ENCODE measurements at places on chromosomes 5 and 9.

DNA sequence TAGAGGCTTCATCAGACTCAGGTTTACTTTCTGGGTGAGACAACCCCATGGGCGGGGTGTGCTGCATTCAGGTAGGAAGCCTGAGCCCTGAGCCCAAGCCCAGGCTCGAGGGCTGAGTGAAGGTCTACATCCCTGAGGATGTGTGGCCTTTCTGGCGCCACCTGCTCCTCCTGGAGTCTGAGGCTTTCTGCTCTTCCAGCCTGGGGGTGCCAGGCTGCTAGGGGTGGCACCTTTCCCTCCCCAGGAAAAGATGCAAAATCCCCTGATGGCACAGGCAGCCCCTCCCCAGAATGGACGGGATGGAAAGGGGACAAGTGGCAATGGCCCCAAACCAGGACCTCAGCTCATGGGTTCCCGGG is 44.4 kb upstream of the PRRC2B start:
- no peak for DNase-seq

- no peak for DNase-seq
Observed at GRCh38 chr5:157971571-157972216, 112.7 kb upstream of the CLINT1 start.

DNA sequence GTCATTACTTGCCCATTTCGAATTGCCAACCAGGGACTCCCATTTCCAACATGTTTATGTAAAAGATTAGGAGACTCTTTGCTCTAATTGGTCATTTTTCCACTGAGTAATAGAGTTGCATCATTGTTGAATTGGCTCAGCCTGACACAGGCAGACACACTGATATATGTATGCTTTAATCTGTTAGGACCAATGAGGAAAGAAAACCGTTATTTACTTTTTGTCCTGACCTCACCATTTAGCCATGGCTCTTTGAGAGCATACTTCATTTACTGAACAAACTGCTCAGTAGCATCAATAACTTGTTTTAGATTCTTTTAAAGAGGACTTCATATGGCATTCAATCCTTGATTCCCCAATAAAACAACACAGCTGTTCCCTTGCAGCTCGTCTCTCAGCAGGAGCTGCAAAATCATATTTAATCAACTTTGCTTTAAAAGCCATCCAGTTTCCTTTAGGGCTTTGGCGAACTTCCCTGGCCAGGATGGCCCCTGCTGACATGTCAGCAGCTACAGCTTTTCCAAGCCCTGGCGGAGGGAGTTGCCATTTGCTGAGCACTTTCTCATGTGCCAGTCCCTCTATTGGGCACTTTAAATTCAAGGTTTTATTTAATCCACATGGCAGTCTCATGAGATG is 251.5 kb upstream of the TNC start:
- DNase-seq, result no peak

DNA sequence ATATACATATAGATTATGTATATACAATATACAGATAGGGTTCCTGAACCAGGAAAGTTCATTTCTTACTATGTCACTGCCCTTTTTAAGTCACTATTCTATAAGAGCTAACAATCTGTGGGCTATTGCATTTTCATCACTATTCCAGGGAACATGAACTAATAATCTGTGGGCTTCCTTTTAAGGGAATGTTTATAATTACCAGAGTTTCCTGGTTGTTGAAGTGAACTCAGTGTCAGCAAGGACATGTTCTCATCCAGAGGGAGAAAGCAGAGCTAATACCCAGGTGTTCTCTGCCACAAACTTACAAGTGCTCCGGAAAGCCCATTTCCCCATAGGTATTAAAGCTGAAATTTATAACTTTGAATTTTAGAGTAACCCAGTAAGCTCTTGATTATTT is 69.6 kb downstream of the CWC27 start:
- DNase-seq, result no peak

DNA sequence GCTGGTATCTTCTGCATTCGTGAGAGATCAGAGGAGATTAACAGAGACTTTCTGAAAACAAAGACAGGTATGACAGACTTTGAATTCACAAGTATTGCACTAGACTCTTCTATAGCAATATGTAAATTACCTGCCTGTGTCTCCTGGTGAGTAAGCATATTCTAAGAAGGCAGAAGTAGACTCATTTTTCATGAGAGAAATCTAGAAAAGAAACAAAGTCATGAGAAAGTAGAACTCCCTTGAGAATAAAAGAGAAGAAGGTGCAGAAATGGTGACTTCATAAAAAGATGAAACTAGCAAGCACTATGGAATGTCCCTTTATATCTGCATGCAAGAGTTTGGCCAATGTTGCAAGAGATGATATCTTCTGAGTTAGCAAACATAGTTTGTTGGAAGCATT is 419.8 kb downstream of the DMRT2 start:
- no peak for DNase-seq

DNA sequence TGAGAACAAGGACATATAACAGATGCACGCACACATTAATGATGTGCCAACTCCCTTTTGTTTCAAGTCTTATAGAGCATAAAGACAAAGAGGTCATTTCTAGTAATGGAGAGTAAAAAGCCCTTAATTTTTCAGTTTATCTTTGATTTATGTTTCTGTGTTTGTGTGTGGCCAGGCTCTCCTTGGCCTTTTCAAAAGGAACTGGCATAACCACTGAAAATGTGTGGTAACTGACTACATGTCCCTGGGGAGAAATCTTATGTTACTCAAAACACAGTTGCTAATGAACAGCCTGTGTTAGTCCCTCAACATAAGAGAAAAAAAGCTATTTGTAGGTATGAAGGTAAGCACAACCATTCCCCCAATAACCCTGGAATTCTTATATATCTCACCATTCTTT is 47.6 kb upstream of the SHOC1 start:
- no peak for DNase-seq

- DNase-seq, result no peak
Observed at GRCh38 chr5:65800775-65801174, 78.8 kb downstream of the NLN start.

- DNase-seq, result peak; percentile 70
Observed at GRCh38 chr5:139543423-139543991, 17.6 kb upstream of the UBE2D2 start.

GRCh38 chr9:126384926-126385325 is 58.3 kb downstream of the MVB12B start:
- DNase-seq, result peak; percentile 31

- no peak for DNase-seq
Observed at GRCh38 chr9:34994900-34995669, 5.5 kb downstream of the DNAJB5 start.

- DNase-seq, result no peak
Observed at GRCh38 chr5:73104326-73104725, 16.0 kb upstream of the TMEM171 start.

GRCh38 chr5:2722901-2723300 is 28.6 kb downstream of the IRX2 start:
- no peak for DNase-seq

DNA sequence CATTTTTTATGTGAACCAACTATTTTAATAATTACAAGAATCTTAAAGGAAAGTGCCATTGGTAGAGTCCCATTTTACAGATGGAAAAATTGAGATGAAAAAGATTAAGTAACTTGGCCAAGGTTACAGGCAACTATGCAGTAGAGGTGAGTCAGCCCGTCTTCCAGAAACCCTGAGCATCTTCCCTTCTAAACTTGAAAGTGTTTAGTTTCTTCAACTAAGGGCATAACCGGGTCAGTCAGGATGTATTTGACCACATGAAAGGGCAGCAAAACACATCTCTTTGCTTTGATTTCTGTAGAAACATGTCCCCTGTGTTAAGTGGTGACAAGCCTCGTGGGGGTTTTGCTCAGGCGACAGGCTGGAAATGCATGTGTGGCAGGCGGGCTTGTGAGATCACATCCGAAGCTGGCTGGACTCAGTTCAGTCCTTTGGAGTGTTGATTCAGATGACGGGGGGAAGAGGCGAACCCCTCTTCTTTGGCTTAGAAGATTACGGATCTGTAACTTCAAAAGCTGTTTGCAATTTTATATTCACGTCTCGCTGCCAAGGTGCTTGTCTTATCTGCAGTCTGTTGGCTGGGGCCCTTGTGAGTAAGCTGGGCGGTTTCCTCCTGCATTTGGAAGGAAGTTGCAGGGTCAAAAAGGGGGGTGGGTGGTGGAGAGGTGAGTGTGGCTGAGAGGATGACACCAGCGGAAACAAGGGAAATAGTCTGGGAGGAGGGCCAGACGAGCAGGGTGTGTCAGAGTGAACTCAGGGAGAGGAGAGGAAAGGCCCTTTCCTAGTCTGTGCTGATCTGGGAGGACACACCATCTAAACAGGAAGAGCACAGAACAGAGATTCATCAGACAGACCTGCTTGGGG is 78.9 kb upstream of the RPS23 start:
- DNase-seq, result peak; percentile 85

GRCh38 chr5:178115814-178116142 is 2.4 kb downstream of the N4BP3 start:
- DNase-seq, result no peak

DNA sequence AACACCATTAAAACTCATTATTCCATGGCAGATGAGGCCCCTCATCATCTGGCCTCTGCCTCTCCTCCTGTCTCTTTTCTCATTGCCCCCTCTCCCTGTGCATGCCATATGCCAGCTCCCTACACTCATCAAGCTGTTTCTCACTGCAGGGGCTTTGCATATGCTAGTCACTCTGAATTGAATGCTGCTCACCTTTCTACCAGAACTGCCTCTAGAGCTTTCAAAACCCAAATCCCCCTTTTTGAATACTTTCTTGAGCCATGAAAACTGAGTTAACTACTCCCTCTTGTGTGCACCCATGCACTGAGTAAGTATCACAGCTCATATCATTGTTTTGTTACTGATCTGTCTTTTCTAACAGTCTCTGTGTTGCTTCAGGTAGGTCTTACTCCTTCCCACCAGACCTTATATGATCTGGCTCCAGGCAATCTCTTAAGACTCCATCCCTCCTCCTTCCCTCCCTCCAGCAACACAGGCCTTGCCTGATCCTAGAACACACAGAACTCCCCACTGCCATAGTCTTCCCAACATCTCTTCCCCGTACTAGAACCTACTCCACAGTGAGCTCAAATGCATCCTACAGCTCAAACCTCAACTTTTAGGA is 60.5 kb downstream of the ASTN2 start:
- DNase-seq, result no peak

DNA sequence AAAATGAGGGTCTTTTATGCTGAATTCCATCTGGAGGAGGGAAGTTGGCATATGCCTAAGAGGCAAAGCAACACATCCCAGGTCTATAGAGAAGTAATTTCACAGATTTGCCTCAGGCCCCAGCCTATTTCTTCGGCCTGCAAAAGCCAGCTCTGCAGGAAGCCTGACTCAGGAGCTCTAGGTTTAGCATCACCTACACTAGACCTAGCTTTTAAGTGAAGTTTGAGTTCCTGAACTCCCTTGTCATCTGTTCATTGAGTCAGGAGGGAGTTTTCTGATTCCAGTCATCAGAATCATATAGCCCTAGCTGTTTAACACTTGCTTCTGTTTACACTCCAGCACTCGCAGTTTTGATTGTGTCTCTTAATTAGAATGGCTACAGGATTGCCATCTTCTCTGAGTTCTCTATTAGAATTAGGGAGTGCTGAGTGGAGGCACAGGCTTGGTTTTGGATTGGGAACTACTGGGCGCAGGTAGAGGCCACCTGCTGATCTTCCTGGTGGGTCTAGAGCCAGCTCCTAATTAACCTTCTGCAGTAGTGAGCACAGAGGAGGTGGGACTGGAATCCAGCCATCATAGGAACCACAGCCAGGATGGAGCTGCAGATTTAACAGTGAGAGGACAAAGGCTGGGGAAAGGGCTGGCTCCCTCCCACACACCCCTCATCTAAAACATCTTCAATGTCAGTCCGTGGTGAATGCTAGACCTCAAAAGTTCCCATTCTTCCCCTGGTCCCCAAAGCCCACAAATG is 179.5 kb downstream of the TRIO start:
- DNase-seq, result no peak

GRCh38 chr9:81397481-81398381 is 291.6 kb downstream of the TLE1 start:
- no peak for DNase-seq

- DNase-seq, result no peak
Observed at GRCh38 chr9:75019654-75020053, 8.4 kb downstream of the CARNMT1 start.

GRCh38 chr5:72377910-72378638 is 57.9 kb downstream of the PTCD2 start:
- no peak for DNase-seq

DNA sequence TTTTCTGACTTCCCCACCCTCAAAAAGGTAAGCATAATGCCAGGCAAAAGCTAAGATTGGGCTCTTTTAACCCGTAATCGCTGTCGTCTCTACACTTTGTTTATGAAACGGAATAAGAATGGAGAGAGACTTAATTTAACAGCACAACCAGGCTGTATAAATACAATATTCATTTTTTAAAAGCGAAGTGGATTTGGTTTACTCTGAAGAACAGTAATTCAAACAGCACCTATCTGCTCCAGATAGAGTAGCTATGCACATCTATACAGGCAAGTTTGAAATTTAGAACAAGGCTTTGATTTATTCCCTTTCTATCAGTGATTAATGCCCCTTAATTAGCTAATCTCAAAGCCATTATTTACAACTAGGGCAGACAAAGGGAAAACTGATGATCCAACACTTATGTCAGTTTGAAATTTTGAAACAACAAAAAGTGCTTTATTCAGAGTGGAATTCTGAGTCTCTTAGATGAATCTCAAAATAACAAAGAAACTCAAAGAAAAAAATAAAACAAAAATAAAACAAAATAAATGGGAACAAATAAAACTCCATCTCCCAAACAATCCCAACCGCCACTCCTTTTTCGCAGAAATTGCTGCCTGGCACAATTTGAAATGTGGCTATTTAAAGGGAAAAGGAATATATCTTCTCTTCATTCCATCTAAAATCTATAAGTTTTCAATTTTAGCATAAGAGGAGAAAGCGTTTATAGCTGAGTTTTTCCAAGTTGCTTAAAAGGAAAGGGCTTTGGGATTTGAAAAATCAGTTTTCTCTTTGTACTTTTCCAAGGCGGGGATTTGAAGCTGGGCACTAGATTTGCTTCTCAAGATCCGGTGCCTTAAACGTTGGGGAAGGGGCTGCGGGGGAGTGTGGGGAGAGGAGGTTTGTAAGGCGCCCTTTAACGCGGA is 298.6 kb downstream of the PARP8 start:
- no peak for DNase-seq

- DNase-seq, result no peak
Observed at GRCh38 chr5:72746736-72747135, 69.7 kb upstream of the TNPO1 start.

- DNase-seq, result no peak
Observed at GRCh38 chr5:149727336-149728035, 2.6 kb upstream of the PPARGC1B start.

GRCh38 chr5:127417528-127417927 is 99.9 kb upstream of the PRRC1 start:
- no peak for DNase-seq

- no peak for DNase-seq
Observed at GRCh38 chr5:54159153-54159892, 151.1 kb downstream of the ARL15 start.

- DNase-seq, result no peak
Observed at GRCh38 chr9:105539452-105539851, 18.5 kb upstream of the FKTN start.

GRCh38 chr9:2132484-2133082 is 117.4 kb downstream of the SMARCA2 start:
- DNase-seq, result no peak

GRCh38 chr5:80114860-80115259 is 79.7 kb downstream of the THBS4 start:
- no peak for DNase-seq
